Uterus (tissue), 4 donors: ENCODE measurements at places on chromosomes 1 and 21.

DNA sequence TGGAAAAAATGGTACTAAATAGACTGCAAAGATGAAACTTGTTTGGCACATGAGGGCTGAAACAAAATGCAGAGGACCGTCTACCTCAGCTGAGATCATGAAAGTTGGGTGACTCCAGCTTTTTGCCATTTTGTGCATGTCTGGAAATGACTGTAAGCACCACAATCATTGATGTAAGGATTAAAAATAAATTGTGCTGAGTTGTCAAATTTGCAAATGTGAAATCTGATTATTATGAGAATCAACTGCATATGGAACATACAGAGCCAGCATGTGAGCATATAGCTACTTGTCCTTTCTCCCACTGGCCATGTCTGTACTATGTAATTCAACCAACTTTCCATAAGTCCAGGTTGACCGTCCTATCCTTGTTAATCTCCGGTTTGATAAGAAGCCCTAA lies 736.9 kb upstream of the PRMT6 start:
- DNase-seq, result no peak

DNA sequence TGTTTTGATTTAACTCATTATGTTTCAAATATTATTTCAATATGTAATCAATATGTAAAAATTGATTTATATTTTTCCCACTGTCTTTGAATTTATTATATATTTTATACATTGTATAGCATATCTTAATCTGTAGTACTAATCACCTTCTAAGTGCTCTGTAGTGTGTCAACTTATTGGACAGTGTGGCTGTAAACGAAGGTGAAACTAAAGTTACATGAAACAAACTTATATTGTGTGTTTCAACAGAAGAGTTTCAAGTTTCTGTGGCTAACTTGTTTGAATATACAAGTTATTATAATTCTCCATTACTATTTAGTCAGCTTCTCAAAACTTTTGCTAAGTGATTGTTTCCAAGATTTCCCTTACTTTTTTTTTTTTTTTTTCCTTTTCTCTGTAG lies 175.8 kb downstream of the DHRS3 start:
- DNase-seq, result no peak

DNA sequence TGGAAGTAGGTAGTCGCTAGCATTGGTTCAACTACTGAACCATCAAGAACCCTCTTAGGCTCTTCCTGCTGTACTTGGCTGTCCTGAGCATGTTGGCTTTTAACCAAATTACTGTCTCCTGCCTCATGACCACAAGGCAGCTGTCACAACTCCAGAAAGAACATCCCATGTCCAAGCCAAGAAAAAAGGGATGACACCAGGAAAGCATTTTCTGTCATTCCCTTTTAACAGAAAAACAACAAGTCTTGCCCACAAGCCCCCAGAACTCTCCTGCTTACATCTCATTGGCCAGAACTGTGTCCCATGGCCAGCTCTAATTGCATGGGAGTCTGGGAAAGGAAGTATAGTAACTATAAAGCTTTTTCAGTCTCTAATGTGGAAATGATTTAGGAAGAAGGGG lies 2.4 kb upstream of the RNU5D-1 start:
- DNase-seq, result no peak

DNA sequence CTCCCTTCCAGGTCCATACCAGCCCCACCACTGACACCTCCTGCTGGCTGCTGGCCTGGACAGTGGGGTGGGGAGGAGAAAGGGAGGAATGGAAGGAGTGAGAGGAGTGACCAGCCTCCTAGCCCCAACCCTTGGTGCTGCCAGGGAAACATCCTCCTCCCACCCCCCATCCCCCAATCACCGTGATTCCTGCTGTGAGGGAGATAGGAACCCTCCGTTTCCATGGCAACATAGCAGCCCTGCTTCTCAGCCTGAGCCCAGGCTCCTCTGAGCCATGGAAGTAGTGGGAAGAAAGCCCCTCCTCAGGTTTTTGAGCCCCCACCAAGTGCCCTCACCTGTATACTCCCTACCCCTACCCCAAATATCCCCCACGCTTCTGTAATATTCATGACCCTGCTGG lies 44.4 kb upstream of the SCMH1 start:
- no peak for DNase-seq

DNA sequence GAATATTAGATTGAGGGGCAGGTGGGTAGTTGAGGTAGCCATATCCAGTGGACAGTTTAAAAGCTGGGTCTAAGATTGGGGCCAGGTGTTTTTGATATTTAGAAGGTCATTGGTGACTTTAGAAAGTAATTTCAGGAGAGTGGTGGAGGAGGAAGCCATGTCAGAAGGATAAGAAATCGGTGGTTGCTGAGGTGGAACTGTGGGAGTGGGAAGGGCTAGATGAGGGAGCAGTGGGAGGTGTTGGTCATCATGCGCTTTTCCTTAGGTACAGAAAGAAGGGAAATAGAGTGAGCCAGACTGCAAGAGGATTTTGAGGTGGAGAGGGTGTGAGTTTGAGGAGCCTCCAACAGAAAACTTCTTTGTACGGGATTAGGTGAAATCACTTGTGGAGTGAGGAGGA lies 7.2 kb downstream of the MTR start:
- DNase-seq, result no peak

- DNase-seq, result no peak
Measured at GRCh38 chr21:35573472-35574374, 486.6 kb downstream of the SETD4 start.
